ENCODE measurements at places on chromosomes 11 and 22. TPM values are rescaled to one million over a fixed set of nuclear protein-coding genes. Genes with fewer than 3 reads are reported as not detected.
A peak's percentile ranks its signal among the peaks of the same experiment; 100 is the strongest.

DNA sequence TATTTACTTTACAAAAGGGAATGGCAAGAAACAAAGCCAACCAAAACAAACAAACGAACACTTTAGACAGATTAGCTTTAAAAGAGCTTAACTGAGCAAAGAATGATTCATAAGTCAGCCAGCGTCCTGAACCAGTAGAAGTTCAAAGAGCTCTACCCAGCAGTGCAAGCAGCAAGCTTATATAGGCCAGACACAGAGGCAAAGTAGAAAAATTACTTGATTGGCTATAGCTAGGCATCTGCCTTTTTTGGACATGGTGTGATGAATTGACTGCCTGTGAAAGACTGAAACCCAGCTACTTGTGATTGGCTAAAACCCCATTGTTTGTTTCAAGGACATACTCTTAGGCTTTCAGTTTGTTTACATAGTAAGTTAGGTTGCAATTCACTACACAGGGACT, 2120.0 kb upstream of the RAG2 start:
- DNase-seq: no peak

- DNase-seq: no peak
Measured at GRCh38 chr11:133598906-133599305, 66.6 kb upstream of the OPCML start.

DNA sequence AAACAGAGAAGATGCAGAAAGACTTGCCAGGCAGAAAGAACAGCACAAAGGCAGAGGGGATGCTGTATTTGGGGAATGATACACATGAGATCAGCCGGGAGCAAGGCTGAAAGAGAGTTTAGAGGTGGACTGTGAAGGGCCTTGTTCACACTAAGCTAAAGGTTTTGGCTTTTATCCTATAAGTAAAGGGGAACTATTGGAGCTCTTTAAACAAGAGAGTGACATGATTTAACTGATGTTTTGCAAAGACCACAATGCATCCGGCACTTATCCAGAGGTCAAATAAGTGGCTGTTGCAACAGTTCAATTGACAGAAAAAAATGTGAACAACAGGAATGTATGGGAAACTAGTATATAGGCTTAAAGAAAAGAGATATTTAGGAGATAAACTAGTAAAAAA, 64.7 kb upstream of the RRAS2 start:
- no peak for DNase-seq

H19 gene
- 1,942 TPM for polyA plus RNA-seq

DNA sequence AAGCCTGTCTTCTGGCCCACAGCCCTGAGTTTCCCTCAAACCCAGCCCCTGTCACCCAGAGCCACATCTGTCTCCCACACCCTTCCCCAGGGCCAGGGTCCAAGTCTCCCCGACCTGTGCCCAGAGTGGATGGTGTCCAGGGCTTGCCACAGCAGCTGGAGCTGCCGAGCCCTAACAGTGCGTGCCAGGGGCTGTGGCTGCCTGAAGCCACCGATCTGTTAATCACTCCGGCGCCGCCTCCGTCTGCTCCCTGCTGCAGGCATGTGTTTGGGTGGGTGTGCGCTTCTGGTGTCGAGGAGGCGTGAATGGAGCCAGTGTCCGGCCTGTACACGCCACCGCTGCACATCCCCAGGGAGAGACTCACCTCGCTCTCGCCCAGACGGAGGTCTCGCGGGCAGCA, 26.1 kb downstream of the SHISAL1 start:
- no peak for DNase-seq

DNA sequence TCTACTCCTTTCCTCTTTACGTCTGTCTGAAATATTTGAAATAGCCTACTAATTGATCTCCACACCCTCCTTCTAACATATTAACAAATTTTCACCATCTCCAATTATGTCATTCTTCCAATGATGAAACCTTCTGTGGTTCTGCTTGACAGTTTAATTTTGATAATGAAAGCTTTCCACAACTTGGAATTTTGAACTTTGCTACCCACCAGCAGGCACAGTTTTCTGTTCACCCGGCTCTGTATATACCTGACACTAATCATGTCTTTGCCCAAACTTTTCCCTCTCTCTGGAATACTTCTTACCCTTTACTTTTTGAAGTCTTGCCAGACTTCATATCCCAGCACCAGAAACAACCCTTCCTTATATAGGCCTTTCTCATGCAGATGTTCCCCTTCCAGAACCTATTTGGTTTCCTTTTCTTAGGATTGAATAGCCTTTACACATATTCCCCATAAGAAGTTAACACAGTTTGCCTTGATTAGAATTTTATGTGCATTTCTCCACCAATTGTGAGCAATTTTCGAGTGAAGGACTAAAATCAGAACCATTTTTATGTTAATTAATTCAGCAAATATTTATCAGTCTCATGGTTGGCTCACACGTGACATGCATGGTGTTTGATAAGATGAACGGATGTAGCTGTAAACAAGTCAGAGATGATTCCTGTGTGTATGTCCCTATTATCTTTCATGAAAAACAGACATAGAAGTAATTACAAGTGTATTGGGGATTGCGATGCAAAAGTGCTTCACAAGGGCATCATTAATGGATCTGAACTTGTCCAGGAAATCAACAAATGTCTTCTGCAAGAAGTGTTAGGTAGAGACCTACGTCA, 173.4 kb downstream of the ARHGAP42 start:
- no peak for DNase-seq

DNA sequence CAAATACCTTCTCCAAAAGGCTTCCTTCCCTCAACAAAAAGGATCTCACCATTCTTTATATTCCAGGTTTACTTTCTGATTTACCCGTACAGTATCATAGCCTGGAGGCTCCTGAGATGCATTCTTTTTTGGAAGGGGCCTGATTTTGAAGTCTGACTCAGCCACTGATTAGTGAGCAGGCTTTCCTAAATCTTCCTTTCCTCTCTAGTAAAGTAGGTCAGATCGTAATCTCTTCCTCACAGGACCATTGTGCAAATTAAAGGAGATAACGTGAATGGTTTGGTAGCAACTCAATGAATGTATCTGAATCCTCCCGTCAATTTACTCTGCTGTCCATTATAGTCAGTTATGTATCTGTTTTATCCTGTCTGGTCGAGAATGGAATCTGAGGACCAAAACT, 227.7 kb upstream of the ANO5 start:
- DNase-seq: no peak

HEPHL1 gene
- polyA plus RNA-seq: not detected

GRCh38 chr22:43094085-43094484, 4.9 kb upstream of the TTLL1 start:
- no peak for DNase-seq

OR8K3 gene
- polyA plus RNA-seq: not detected

DNA sequence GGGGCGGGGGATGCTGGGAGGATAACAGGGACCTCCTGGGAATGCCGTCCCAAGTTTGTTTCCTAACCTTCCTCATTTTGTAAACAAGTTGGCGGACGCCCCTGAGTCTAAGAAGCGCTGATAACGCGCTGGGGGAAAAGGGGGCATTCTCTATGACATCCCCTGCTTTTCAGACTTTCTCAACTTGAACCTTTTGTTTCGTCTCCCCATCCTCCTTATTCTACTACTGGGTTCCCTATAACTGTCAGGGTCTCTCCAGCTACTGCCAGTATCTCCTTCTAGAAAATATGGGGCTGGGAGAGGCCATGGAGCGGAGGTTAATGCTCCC, 654 bp downstream of the TMEM86A start:
- no peak for DNase-seq

DNA sequence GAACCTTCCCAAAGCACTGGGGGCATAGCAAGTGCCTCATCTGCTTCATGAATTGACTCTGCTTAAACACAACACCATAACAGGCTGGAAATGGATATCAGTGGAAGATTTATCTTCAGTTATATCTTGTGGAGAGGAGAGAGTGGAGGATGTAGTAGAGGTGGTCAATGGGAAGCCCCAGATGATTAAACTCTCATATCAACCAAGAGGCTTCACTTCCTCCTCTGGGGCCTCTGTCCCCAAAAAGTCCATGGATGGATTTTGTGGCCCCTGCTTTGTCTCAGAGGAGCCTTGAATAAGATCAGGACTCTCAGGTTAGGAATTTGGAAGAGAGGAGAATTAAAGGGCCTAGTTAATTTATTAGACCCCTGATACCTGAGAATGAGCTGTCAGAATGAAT, 106.1 kb downstream of the CEP164 start:
- no peak for DNase-seq

DNA sequence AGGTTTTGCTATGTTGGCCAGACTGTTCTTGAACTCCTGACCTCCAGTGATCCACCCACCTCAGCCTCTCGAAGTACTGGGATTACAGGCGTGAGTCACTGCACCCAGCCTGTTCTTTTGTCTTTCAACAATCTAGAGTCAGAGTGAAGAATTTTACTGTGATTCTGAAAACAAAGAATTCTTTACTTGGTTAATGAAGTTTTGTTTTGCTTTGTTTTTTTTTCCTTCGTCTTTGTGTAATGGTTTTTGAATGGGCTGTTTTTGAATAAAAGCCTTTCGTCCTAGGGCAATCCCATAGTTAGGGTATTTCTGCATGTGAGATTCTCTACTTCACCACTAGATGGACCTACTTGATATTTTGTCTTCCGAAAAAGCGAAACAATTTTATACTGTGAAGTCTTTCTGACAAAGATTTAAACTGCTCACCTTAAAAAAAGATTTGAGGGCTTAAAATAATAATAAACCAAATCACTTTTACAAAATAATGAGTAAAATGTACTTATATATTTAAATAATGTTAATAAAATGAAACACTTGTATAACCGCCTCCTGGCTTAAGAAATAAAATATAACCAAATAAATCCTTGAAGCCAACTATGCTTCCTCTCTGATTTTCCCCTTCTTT, 43.4 kb upstream of the SC5D start:
- DNase-seq: no peak

DNA sequence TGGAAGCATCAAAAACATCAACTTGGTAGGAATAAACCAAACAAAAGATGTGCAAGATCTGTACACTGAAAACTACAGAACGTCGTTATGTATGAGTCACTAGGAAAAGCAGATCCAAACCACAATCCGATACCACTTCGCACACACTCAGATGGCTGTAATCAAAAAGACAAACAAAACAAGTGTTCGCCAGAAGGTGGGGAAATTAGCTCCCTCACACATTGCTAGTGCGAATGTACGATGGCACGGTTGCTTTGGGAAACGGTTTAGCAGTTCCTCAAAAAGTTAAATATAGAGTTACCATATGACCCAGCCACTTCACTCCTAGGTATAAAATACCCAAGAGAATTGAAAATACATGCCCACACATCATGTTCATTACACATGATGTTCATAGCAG, 14.8 kb upstream of the CARD10 start:
- no peak for DNase-seq

- DNase-seq: no peak
Measured at GRCh38 chr11:9775398-9775779, 111.5 kb downstream of the SWAP70 start.

DNA sequence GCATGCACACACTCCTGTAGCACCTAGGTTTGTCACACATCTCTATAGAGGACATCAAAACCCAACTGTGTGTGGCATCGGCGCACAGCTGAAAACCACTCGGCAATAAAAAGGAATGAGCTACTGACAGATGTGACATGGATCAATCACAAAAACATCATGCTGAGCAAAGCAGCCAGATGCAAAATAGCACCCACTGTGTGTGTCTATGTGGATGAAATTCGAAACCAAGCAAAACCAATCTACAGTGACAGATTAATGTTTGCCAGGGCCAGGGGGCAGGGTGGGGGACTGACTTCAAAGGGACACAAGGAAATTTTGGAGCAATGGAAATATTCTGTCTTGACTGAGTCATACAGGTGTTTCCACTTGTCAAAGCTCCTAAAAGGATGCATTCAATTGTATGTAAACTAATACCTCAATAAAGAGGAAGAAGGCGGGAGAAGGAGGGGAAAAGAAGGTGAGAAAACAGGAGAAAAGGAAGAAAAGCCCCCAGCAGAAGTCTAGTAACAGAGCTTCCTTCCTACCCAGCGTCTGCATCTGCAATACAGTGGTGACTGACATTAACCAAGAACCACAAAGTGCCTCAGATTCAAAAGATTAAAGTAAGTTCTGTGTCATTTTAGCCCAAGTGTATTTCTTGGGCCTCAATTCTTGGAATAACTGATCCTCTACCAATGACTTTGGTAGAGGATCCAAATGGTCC, 49.8 kb downstream of the PACSIN2 start:
- DNase-seq: no peak

GRCh38 chr11:94017446-94017845, 3.7 kb upstream of the HEPHL1 start:
- DNase-seq: no peak

DNA sequence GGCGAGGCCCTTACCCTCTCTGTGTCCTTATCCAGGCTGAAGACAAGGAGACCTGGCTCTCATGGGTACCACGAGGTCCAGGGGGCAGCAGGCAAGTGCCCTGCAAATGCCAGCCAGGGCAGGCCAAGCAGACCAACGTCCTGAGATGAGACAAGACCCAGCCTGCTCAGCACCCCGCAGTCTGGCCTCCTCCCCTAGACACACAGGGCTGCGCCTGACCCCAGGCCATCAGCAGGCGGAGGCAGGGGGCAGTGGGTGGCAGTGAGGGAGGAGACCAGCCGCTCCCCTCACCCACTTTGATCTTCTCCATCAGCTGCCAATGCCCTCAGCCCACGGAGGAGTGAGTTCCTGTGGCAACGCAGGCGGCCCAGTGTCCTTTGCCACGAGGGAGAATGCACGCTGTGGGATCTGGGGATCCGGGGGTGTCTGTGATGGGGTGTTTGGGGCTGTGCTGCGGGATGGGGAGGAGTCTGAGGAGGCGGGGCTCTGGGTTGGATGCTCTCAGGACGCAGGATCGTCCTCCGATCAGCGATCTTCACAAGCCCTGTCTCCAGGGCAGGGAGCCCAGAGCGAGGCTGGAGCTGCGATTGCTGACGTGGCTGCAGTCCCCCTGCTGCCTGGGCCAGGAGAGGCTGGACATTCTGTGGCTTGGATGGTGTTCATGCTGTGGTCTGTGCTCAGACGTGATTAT, 30.5 kb upstream of the PPARA start:
- peak; percentile 45 for DNase-seq

DNA sequence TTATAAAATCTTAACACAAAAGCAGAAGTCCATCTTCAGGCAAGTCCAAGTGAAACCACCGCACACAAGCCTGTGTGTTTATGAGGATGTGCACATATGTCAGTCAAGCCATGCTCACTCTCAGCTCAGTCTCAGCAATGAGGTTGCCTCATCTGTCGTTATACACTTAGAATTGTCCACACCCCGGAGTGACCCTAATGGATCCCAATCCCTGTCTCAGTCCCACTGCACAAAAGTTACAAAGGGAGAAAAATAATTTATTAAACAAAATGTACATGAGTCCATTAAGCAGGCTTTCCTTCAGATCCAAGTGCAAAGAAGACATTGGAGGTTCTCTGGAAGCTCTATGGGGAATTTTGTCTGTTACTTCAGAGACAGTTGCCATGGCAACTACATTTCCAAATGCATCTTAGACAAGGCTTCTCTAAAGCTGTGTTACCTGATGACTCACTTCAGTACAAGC, 24.4 kb downstream of the OR8B12 start:
- DNase-seq: no peak

Measured in right lung (tissue), 10 donors.